ENCODE measurements at places on chromosomes 2 and 18.

DNA sequence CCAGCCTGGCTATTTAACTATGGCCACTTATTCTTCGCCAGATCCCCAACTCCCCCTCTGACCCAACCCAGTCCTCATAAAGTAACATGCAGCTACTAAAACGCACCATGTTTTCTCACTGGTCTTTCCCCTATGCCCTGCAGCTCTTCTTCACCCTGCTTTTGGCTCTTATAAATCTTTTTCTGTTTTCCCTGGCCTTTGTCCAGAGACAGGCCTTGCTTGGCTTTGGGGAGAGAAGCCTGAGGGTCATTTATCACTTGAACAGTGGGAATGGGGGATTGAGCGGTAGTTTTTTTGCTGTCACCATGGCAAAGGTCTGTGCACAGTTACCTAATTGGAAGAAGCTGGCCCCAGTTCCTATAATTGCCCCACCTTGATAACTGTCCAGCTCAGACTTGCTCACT lies 202.9 kb upstream of the NT5C1B start:
- DNase-seq = peak; percentile 73

DNA sequence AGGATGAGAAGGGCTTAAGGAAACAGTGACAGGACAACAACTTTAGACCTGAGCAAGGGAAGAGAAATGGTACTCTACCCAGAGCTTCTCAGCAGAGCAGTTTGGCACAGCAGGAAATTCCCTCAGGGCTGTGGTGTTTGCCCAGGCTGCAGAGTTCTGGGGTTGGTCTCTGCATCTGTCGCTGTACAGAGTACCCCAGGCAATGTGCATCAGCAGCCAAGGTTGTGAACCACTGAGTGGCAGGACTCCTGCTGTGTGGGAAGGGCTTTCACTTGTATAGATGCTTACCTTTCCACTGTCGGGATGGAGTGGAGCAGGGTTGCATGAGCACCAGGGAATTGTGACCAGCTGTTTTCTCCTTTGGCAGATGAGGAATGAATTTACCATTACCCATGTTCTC lies 21.2 kb downstream of the STAMBP start:
- no peak for DNase-seq

GRCh38 chr18:46761059-46761769 lies 4.4 kb upstream of the ST8SIA5 start:
- DNase-seq = no peak

GRCh38 chr2:96542357-96542977 lies 5.9 kb downstream of the ARID5A start:
- no peak for DNase-seq

- peak; percentile 57 for DNase-seq
Observed at GRCh38 chr2:38740851-38741731, 10.1 kb downstream of the SRSF7 start.

DNA sequence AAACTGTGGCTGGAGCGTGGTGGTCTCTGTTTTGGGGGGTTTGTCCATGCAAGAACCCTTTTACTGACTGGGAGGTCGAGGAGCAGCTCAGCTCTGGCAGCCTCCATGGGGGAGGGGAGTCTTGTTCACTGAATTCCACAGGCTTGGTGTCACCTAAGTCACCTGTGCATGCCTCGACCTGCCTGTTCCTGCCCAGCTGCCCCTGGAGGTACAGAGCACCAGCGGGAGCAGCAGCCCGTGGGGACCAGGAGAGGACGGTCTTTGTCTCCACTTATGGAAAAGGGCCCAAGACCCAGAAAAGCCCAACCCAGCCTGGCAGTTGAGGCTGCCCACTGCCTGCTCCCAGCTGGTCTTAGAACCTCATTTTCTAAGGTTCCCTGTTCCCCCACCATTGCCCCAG lies 168.7 kb upstream of the AGAP1 start:
- DNase-seq = no peak

All from renal cortex interstitium (tissue), 15 donors.